ENCODE measurements at places on chromosomes 1 and 21.
A peak's percentile ranks its signal among the peaks of the same experiment; 100 is the strongest.

DNA sequence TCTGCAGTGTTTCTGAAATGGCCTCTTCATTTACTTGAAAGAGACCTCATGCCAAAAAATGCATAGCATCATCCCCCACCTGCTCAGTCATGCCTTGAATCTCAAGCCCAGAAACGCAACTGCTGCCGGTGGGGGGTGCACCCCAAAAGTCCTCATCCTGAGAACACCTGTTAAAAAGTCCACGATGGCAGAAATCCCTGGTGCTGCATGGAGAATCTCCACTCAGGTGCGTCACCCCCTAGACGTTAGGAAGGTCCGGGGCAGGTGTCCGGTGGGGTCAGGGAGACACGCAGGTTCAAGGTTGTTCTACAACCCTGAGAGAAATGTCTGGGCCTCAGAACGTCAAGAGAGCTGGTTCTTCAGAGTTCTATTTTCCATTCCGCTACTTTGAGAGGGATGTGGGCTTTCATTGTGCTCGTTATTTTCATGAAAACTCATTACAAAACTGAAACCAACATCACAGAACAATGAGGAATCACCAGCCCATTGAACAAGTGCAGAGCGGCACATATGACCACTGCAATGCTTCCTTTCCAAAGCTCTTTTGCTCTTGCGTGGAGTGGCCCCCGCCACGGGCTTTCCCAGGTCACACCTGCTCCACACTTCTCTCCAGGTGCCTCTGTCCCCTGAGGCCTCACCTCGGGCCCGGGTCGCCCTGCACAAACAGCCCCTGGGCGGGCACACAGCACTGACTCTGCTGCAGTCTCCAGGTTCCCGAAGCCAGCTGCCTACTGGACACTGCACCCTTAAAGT is 201.9 kb downstream of the TOMM20 start:
- DNase-seq: no peak

GRCh38 chr1:17819129-17819802 is 64.1 kb downstream of the ACTL8 start:
- DNase-seq: peak; percentile 74

GRCh38 chr1:32998064-32998463 is 33.5 kb upstream of the RNF19B start:
- DNase-seq: no peak

DNA sequence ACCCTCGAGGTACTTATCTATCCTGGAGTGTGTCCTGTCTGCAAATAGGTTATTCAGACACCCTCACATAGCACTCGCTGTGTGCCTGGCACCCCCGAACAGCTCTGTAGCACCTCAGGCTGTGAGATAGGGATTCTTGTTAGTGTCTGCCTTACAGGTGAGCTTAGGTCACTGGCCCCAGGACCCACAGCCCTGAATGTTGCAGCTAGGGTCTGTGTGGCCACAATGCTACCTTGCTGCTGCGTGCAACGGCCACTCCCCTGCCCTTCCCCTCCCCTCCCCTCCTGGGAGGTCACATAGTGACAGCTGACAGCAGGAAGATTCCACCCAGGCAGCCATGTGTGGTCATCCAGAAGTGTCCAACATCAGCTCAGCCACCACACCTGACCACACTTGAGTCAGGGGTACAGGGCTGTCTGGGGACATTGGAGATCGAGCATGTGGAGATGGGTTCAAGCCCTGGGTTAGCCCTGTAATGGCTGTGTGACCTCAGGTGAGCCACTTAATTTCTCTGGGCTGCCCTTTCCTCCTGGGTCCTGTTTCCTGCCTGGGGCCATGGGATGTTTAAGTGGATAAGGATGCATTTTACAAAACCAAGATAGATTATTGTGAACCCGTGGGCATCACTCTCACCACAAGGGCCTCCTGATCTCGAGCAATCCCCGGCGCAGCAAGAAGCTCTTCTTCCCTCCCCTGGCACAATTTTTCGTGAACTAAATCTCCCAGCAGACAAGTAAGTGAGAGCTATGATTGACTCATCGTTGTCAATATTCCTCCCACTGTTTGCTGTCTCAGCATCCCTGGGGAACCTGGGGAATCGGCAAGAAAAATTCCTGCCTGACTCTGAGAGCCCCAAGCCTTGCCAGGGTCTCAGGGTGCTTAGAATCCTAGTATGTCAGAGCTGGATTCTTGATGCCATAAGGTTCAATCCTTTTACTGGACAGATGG is 208.7 kb downstream of the PTPRU start:
- DNase-seq: no peak

DNA sequence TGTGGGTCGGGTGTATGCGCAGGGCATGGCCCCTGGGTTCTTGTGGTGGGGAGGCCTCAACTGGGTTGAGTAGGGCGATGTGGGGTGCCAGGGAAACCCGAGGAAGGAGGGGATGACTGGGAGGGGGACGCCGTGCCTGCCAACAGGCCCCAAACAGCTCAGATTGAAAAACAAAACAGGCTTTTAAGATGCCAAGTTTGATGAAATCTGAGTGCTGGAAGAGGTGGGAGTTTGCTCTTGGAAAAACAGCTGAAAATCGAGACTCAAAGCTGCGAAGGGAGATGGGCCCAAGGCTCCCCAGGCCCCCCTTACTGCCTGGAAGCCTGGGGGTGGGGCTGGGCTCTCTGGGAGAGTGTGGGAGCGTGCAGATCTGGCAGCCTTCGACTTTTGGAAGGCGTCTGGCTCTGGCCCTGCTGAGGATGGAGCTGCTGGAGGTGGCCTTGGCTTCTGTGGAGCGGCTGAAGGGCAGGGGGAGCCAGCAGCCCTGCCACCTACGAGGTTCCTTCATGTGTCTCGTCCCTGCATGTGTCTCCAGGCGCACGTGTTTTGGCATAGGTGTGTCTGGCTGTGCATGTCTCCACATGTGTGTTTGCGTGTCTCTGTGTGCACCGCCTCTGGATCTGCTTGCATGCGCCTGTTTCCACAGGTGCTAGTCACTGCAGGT is 33.3 kb downstream of the PTPRF start:
- no peak for DNase-seq

GRCh38 chr1:202802998-202803932 is 5.0 kb downstream of the KDM5B start:
- no peak for DNase-seq

- no peak for DNase-seq
Measured at GRCh38 chr1:172679000-172679772, 20.3 kb downstream of the FASLG start.

- DNase-seq: no peak
Measured at GRCh38 chr21:35254006-35254764, 205.1 kb upstream of the RUNX1 start.

DNA sequence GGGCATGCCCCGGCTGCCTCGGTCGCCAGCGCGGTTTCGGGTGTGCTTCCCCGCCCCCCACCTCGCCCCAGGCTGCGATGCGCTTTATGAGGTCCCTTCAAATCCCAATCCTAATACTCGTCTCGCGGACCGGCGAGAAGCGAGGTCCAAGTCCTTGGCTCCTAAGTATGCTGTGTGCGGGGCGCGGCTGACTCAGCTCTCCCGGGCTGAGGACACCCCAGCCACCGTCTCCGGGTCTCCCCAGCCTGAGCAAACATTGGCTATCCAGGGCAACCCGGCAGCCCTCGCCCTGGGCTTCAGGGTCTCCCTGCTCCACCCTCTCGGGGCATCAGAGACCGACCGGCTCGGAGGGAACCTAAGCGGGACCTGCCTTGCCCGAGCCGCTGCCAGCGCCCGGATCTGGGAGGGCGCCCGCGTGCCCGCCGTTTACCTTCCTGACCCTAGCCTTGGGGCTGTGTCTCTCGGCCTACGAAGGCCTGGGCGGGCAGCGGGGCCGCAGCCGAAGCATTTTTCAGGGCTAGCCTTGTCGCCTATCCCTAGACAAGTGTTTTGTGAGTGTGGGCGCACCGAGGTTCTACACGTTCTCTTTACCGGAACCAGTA is 1.2 kb downstream of the ITPKB start:
- DNase-seq: peak; percentile 74

GRCh38 chr1:7781501-7781900 is 2.6 kb upstream of the PER3 start:
- DNase-seq: no peak

DNA sequence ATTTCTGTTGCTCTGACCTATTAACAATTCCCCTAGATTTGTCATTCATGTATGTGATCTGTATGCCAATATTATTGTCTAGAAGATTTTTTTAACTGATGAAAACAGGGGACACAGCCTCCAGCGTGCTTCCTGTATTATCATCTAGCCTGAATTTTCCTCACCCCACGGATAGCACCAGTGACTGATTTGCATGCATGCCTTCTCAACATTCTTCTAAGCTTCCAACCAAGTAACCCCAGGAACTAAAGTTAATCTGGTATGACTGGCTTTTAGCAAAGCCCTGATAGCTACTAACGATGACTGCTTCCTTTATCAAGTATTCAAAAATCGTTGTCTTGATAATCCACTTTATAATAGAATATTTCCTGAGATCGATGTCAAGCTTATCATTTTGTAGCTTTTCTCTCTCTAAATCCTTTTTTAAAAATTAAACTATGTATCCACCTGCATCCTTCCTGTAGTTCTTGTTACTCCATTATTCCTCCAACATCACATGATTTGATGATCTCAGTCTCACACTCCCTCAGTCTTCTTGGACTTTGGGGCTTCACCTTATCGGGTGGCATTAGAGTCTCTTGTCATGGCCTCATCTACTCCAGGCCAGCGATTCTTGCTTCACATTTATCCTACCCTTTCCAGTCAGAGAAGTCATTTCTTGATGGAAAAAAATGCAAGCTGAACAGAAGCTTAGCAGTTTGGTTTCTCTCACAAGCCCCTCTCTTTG is 19.0 kb downstream of the BCAR3 start:
- DNase-seq: no peak

- DNase-seq: no peak
Measured at GRCh38 chr1:160979286-160979685, 24.7 kb upstream of the ITLN2 start.

DNA sequence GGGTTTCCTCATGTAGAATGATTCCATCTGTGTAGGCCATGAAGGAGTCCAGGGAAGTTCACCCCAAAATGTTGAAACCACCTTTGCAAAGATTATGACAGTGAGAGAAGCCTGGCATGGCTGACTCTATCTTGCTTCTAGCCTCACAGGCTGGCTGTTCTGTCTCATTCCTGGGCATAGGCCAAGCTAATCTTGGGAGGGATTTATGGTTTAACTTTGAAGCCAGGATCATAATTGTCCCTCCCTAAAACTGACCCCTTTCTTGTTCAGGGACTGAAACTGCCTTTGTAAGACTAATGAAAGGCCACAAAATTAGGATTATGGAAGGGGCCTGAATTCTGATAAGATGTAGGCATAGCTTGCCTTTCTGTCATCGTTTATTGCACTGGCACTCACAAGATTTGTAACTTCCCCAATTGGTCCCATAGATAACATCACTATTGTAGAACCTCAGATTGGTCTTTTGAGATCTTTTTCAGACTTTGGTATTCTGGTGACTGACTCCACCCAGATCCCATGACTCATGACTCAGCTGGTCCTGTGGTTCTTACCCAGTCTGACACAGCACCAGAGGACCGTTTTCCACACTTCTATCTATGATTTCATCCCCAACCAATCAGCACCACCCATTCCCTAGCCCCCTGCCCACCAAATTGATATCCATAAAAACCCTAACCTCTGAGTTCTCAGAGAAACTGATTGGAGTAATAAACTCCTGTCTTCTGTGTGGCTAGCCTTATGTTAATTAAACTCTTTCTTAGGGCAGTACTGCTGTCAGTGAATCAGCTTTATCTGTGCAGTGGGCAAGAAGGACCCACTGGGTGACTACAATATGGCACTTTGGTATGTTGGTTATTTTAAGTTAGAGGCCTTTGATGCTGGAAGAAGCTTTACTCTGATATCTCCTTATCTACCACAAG is 13.6 kb upstream of the LAMTOR5 start:
- no peak for DNase-seq

DNA sequence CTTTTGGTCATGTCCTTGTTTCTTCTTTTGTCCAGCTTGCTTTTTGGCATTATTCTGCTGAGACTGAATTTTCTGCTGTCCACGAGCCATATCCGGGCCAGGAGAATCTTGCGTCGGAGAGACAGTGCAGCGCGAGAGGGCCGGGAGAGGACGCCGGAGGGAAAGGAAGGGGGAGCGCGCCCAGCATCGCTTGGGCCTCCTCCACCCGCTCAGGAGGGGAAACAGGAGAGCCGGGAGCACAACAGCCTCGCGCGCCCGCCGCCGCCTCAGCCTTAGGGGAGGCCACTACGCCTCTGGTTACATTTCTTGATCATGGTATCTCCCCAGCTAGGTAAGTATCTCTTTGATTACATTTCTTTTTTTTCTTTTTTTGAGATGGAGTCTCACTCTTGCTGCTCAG is 7.4 kb upstream of the DEGS1 start:
- DNase-seq: peak; percentile 55

DNA sequence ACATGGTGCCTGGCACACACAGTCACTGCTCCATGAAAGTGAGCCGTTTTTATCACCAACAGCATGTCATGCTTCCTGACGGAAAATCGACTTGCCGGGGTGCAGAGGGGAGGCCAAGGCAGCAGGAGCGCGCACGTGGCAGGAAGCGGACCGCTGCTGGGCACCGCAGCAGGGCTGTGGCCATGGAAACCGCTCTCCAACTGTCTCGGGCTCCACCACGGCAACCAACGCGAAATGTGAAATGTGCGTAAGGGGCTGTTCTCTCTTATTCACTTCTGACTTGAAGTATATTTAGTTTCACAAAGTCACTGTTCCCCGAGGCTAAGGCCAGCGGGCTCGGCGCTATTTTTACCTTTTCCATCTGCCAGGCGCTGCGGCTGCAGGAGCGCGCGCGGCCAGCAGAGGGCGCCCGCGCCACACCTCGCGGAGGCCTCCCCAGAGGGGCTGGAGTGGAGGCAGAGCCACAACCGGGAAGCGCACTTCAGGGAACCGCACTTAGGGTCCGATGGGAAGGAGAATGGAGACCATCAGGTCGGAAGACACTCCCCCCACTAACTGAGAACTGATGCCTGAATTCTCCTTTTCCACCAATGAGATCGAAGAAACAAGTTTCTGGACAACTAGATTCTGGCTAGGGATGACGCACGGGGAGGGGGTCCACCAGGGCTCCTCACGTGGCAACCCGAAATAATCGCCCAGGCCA is 19.7 kb downstream of the RCC2 start:
- DNase-seq: peak; percentile 84

- no peak for DNase-seq
Measured at GRCh38 chr1:91520942-91521507, 20.4 kb downstream of the CDC7 start.

DNA sequence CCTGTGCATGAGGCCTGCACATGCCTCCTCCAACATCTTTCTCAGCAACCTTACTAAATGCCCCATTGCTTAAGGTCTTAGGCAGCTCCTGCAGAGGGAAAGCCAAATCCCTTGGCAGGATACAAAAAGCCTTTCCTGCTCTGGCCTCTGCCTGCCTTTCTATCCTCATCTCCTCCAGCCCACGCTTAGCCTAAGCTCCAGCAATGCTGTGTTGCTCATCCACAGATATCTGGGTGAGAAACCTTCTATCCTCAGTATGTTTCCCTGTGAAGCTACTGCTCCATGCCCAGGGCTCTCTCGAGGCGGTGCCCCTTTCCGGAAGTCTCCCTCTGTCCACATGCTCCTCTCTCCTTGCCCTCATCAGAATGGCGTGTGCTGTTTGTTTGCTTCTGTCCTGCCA is 37.0 kb upstream of the CCSAP start:
- no peak for DNase-seq

- no peak for DNase-seq
Measured at GRCh38 chr1:11447903-11448302, 31.1 kb upstream of the DISP3 start.

Data from Right ventricle myocardium superior (tissue), 1 donor.